Activated CD8-positive, alpha-beta memory T cell treated with anti-CD3 and anti-CD28 coated beads for 4 hours (primary cell): ENCODE measurements at places on chromosomes 5 and 9.

GRCh38 chr9:22010866-22011625, 1.9 kb upstream of the CDKN2B start:
- no peak for DNase-seq

DNA sequence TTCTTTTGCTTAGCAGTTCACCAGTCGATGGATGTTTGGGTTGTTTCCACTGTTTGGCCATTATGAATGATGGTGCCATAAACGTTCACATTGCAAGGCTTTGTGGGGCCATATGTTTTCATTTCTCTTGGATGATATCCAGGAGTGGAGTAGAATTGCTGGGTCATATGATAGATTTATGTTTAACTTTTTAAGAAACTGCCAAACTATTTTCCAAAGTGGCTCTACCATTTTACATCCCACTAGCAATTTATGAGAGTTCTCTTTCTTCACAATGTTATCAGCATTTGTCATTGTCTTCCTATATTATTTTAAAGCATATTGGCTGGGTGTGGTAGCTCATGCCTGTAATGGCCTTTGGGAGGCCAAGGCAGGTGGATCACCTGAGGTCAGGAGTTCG, 5.2 kb downstream of the GPR107 start:
- no peak for DNase-seq

DNA sequence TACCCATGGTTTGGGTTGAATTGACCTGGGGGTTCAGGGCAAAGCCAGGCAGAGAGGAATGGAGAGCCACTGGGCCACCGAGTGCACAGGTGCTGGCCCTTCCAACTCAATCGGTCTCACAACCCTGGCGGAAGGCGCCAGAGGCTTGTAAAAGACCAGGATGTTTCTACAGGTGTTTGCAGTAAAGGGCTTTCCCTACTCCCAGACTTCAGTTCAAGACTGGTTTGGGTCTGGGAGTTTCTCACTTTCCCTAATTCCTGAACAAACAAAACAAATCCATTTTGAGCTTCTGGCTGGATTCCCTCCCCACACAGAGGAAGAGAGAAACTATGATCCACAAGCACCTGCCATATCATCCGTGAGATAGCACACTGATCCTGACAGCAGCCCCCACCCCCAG, 125.2 kb upstream of the KLF4 start:
- DNase-seq: no peak

GRCh38 chr9:82354279-82354659, 365.7 kb downstream of the SPATA31D1 start:
- no peak for DNase-seq

- DNase-seq: no peak
These were observed 8.7 kb downstream of the ACSL6 start for GRCh38 chr5:132002757-132003156.

DNA sequence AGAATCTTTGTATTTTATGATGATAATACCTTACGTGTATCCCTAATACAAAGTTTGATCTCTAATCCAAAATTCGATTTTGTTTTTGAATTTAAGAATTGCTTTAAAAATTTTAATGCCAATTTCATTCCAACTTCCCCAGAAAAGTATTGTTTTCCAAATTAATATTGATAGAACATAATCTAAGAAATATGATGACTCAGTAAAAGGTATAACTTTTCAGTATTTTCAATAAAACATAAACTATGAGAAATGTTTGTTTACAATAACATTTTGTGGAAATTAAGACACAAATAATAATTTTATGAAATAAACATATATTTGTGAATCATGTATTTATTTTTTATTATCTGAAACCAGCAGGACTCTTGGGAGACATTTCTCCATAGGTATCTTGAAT, 931.6 kb downstream of the EFNA5 start:
- no peak for DNase-seq

DNA sequence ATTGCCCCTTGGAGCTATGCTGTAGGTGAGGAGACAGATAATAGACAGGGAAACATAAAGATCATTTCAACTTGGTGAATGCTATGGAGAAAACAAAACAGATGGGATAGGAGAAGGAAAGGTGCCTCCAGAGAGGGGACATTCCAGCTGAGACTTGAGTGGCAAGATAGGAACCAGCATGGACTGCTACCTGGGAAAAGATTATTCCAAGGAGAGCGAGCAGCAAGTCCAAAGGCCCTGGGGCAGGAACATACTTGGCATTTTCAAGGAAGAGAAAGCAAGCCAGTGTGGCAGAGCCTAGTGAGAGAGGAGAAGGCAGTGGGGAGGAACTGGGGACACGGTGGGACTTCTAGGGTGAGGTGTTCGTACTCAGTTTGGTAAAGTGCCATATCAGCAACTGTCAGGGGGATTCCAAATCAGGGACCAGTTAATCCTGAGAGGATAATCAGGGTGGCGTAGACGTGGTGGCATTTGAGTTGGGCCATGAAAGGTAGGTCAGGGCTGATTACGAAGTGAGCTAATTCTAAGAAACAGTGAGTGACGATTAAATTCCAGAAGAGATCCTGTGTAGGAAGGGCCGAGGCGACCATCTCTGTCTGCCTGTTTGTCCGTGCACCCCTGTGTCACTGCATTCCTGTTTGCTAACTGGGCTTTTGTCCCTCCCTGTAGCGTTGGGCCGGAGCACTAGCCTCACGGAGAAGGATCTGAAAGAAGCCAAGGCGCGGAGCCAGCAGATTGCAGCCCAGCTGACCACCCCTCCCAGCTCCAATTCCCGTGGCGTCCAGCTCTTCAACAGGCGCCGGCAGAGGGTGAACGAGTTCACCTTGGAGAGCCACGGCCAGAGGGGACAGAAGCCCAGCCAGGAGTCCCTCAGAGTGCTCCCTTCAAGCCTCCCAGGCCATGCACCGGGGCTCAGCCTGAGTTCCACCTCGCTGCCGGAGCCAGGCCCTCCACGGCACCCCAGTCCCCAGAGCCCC, 7.1 kb downstream of the SYNPO start:
- DNase-seq: no peak

DNA sequence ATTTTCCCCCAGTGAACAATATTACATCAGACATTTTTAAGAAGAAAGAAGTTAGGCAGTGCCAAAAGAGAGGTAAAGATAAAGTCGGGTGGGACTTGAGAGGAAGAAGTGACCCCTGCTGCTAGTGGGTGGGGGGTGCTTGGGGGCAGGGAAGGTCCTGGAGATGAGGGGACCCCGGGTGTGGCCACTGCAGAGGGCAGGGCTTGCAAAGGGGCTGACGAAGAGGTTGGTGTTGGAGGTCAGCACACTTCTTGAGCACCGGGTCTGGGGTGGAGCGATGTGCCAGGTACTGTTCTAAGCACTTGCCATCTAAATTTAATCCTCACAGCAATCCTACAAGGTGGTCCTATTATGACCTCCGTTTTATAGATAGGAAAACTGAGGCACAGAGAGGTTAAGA, 62.0 kb downstream of the AMBP start:
- no peak for DNase-seq

DNA sequence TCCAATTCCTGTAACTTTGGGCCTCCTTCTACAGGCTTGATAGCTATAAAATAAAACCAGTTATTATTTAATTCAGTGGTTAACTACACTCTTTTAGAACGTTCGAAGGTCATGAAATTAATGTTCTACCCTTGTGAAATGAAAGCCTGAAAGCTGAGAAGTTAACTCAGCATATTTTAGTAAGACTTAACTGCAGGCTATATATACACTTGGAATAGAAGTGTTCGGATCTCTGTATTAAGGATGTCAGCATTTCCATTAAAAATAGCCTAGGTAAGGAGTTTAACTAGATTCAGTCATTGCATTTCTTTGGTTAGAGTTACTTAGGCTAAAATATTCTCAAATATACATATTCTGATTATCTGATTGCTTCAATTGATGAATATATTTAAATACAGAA, 229.2 kb downstream of the MRPS30 start:
- DNase-seq: no peak

DNA sequence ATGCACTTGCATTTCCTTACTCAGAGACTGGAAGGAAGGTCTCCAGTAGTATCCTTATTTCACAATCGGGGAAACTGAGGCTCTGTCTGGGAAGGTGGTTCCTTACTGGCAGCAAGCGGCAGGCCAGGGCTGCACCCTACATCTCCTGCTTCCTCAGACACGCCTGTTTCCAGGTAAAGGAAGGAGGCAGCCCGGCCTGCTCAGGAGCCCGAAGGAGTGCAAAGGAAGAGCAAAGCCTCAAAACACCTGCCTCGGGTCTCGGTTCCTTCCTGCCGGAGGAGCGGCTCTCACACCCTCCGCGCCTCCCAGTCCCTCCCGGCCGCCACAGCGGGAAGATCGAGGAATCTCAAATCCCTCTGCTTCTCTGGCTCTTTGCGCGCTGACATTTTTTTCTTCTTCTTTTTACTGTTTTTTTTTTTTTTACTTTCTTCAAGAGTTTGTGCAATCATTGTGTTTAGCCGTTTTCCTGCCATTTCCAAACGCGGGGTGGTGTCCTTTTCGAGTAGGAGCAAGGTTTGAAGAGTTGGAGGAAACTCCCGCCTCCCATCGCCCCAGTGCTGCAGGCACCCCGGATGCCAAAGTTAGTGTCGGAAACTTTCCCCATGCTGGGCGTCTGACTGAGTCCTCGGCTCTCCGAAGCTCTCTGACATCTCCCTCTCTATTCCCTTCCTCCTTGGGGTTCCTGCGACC, 1.0 kb downstream of the GGTA1 start:
- no peak for DNase-seq

GRCh38 chr5:14591548-14591947, 10.0 kb downstream of the OTULINL start:
- no peak for DNase-seq
